ENCODE measurements at places on chromosomes 3 and 15.

GRCh38 chr15:65512189-65512588 lies 5.3 kb downstream of the DPP8 start:
- no peak for DNase-seq

DNA sequence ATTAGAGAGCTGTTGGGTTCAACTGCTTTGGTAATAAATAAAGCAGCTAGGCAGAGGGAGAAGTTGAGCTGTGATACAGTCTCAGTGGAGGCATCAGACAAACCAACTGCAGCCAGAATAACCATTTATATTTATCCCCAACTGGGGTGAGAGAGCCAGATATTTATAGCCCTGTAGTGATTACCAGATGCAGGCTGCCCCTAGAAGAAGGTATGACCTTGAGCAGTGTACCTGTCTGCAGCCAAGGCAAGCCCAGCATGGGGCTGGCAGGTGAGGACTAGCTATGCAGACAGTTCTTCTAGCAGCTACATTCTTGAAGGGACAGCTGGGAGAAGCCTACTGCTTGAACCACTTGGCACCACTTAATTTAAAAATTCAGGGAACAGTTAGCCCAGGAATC lies 144.4 kb upstream of the EPHA3 start:
- no peak for DNase-seq

DNA sequence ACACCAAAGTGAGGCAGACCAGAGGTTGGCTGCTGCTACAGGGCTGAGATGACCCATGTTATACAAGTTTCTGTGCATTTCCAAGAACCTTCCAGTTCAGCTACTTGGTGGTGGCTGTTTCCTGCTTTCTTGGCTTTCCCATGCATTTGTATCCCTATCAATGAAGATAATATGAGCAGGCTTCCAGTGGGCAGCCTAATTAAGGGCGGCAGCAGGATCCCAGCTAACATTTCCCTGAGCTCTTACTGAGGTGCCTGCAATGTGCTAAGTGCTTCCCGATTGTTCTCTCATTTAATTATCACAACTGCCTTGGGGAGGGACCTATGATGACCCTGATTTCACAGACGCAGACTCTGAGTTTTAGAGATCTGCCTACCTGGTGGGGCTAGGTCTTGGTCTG lies 95.5 kb downstream of the FRMD4B start:
- no peak for DNase-seq

DNA sequence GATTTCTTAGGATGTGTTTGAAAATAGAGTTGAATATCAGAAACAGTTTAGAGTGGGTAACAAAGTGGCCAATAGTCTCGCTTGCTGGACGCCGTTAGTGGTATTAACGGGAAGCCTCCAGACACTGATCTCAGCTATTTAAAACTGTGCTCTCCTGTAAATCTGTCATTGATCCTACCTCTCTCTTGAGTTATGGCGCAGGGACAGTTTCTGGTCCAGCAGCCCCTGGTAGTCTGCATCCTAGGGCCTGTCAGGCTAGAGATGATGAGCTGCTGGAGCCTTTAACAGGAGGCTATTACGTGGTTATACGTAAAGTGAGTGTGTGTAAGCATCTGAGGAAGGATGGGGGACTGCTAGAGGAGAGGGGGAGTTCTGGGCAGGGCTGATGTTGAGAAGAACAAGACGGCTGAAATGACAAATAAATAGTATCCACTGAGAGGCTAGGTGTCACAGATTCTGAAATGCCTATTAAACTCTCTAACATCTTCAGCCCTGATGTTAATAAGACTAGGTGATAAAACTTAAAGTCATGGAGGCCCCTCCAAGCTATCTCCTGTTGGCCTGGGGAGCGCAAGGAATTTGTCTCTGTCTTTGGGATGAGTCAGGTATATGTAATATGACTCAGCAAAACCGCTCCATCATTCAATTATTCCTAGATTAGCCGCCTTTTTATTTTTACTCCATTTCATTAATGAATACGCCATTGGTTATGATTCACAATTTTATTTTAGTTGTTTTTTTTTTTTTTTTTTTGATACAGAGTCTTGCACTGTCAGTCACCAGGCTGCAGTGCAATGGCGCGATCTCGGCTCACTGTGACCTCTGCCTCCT lies 155.7 kb downstream of the GREM1 start:
- no peak for DNase-seq

GRCh38 chr3:17605032-17605431 lies 137.4 kb downstream of the TBC1D5 start:
- DNase-seq = no peak

DNA sequence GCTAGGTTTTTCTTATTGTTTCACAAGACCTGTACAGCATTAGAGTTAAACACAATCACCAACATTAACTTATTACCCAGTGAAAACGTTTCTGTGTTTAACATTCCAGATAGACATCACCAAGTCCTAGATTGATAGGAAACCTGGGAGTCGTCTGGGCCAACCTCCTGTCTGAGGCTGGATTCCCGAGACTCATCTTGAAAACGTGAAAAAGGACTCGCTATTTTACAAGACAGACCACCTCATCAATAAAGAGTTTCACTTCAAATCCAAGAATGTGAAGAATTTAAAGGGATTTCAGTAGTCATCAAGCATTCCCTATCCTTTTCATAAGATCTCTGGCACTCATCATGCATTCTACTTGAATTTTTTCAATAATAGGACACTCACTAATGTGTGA lies 626.6 kb downstream of the MCTP2 start:
- no peak for DNase-seq

GRCh38 chr15:66408254-66408653 lies 21.5 kb downstream of the MAP2K1 start:
- no peak for DNase-seq

DNA sequence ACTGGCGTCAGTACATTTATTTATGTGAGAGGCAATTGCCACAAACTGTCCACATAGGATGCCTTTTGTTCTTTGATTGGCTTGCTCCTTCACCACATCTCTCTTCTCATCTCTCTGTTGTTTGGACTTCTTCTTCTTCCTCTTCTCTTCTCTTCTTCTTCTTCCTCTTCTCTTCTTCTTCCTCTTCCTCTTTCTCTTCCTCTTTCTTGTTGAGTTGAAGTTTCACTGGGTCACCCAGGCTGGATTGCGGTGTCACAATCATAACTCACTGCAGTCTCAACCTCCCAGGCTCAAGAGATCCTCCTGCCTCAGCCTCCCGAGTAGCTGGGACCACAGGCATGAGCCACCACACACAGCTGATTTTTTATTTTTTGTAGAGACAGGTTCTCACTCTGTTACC lies 67.7 kb upstream of the GSK3B start:
- no peak for DNase-seq

DNA sequence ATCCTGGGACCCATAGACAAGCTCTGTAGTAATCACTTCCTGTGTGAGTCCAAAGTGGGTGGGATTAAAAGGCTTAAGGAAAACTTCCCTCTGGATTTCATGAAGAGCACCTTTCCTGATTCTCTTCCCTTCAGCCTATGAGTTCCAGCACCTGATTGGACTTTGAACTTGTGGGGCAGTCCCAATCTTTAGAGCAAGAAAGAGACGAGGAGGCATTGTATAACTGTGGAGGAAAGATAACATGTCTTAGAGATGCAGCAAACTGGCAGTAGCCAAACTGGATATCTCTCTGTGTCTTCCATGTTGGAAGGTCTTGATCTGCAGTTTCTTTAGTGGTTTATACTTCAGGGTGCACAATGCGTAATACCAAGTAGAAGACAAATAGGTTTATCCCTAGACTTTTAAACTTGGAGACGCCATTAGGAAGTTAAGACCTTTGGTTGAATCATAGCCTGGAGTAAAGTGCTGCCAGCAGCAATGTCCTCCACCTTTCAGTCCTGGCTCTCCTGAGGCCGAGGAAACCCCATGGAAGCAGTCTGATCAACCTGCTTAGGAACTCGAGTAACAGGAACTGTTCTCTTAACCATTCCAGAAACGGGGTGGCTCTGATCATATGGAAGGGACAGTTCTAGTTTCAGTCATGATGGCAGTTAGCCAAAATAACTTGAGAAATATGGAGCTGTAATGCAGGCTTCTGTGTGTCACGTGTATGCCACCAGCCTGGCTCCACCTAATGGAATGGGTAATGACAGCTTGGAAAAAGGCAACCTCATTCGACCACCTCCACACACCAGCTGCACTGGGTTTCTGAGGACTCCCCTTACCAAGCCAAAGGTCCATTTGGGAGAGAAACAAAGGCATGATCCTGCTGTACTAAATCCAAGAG lies 4.7 kb downstream of the EIF1B start:
- no peak for DNase-seq

GRCh38 chr3:149534671-149535332 lies 60.3 kb downstream of the TM4SF4 start:
- DNase-seq = no peak

- no peak for DNase-seq
Measured at GRCh38 chr3:161035711-161036110, 69.4 kb downstream of the B3GALNT1 start.

- DNase-seq = no peak
Measured at GRCh38 chr15:87429754-87430153, 826.8 kb downstream of the NTRK3 start.

DNA sequence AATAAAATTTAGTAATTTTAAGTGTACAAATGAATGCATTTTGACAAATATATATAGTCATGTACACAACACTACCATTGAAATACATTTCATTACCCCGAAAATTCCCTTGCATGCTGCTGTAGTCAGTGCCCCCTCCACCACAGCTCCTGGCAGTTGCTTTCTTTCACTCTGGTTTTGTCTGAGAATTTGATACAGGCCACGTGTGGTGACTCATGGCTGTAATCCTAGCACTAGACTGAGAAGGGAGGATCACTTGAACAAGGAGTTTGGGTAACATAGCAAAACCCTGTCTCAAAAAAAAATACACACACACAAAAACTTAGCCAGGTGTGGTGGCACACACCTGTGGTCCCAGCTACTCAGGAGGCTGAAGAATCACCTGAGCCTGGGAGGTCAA lies 65.4 kb downstream of the TFRC start:
- no peak for DNase-seq

DNA sequence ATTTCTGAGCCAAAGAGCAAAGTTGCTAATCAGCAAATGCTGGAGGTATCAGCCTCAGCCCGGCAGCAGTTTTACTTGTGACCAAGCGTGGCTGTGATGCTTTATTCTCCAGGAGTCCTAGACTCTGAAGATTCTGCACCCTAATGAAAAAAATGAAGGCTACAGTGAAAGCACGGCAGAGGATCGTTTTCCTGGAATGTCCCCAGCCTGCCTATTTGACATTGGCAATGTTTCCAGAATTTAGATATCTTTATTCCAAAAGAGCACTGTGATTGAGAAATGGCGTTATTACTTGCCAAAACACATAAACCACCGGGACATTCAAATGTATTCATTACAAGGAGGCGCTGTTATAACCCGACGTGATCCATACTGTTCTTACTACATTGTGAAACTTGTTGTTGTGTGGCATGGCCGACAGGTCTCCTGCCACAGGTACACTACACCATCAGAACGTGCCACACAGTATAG lies 263.8 kb downstream of the SLCO3A1 start:
- no peak for DNase-seq

DNA sequence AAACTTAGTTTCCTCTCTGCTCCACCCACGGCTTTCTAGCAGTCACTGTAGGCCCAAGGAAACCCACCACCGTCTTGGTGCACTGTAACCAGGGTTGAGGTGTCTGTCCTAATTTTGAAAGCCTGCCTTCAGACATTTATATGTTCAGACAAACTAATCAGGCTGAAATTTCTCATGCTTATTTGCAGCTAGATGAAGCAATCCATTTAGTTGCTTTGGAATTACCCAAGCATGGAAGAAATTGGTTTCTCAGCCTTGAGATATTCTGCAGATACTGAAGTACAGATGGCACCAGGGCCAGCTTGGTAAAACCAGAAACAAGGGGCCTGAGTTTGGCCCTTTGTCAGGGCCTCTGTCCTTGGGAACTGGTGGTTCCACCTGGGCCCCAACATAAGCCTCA lies 105.4 kb downstream of the CACNA1D start:
- no peak for DNase-seq

GRCh38 chr3:157131861-157132260 lies 28.1 kb downstream of the CCNL1 start:
- no peak for DNase-seq

GRCh38 chr3:168040607-168041208 lies 55.0 kb downstream of the GOLIM4 start:
- no peak for DNase-seq

GRCh38 chr15:101608201-101608600 lies 44.0 kb downstream of the TM2D3 start:
- no peak for DNase-seq

GRCh38 chr3:162395496-162395895 lies 898.9 kb downstream of the OTOL1 start:
- no peak for DNase-seq

DNA sequence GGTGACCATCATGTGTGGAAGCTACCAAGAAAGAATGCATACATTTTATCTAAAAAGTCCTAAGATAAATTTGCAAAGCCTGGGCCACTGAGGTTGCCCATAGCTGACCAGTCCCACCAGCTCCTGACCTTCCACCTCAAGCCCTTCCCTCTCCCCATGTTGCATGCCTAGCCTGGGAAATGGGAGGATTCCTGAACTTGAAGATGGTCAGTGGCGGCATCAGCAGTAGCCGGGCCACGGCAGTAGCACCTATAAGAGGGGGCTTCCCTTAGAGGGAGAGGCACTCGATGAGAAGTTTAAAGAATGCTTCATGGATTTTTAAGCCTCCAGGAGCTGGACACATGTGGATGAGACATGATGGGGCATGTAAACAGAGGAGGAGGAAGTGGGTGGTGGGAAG lies 172.1 kb downstream of the KLF13 start:
- no peak for DNase-seq

DNA sequence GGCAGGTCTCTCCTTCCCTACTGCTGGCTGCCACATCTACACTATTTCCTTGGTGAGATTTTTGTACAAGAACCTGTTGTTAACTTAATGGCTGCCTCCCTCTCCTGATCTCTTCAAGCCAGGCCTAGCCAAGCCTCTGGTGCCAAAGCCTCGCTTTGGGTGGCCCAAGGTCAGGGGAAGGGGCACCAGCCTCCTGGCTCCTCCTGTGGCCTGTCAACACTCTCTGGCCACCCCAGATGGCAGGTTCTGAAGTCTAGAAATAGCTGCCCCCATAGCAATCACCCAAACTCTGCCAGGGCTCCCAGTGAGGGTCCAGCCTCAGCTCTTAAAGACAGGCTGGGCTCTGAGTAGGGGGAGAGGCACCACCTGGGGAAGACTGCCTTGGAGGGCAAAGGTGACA lies 5.0 kb downstream of the IFRD2 start:
- DNase-seq = no peak

GRCh38 chr3:14253022-14253706 lies 74.5 kb downstream of the LSM3 start:
- no peak for DNase-seq

- no peak for DNase-seq
Measured at GRCh38 chr15:34772312-34772711, 17.5 kb upstream of the GJD2 start.

DNA sequence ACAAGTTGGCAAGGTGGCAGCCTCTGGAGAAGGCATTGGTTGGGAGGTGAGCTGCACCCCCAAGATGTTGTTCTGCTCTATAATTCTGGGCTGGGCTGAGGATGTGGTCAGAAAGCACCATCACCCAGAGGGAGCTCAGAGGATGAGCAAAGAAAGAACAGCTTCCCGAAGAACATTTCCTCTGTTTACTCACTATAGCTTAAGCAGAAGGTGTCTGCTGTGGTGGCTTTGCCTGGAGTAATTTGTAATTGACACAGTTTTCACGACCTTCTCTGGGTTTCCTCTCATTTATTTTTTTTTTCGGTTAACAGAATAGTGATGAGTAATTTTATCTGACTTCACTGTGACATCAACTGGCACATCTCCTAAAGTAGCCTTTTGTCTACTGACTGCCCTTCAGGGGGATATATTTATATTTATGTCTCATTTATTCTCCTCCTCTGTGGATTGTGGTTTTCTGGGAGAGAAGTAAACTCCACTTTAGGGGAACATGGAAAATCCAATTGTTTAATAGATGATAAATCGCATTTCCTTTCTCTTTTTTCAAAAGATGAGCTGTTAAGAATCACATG lies 49.5 kb upstream of the ABHD17C start:
- DNase-seq = no peak
